SK-MEL-5 (cell line): ENCODE measurements at places on chromosomes 2 and 18.

DNA sequence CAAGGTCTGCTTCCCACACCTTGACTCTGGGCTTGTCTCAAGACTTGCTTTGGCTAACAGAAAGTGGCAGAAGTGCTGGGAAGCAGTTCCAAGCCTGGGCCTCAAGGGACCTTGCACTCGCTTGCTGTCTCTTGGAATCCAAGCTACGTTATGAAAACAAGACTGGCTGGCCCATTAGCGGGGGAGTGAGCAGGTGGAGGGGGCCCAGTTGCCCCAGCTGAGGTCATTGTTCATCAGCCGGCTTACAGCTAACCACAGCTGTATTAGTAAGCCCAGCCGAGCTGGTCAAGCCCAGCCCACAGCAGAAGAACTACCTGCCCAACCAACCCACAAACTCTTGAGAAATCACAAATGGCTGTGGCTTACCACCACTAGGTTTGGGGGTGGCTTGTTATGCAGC, 63.1 kb downstream of the MARCO start:
- no peak for DNase-seq

- DNase-seq: peak; percentile 23
These were observed 260.9 kb upstream of the ATP5MC3 start for GRCh38 chr2:175442441-175442840.

DNA sequence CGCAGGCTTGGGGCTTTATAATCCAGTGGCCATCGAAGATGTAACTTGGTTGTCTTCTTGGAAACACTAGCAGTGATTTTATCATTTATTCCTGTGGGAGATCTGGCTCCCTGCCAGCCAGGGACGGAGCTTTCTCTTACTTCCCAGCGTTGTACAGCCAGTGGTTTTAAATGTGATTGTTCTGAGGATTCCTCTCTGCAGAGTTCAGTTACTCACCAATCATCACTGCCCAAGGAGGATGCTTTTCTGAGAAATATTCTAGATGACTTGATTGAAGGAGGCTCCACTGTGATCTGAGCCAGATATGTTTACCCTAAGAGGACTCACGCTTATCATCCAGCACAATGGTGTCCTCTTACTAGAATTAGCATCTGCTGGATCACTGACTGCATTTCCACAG, 744.3 kb downstream of the RNF144A start:
- no peak for DNase-seq

DNA sequence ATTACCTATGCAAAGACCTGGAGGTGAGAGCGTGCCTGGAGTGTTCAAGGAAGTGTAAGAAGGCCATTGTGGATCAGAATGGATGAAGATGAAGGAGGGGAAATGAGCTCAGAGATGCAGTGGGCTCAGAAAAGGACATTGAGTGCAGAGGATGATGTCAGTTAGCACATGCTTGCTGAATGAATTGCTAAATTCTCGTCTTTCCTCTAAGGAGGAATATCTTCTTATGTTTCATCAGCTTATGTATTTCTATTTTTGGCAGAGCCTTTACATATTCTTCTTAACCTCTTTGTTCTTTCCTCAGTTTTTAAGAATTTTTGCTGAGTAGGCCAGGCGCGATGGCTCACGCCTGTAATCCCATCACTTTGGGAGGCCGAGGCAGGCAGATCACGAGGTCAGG, 30.9 kb downstream of the FAM171B start:
- DNase-seq: no peak

DNA sequence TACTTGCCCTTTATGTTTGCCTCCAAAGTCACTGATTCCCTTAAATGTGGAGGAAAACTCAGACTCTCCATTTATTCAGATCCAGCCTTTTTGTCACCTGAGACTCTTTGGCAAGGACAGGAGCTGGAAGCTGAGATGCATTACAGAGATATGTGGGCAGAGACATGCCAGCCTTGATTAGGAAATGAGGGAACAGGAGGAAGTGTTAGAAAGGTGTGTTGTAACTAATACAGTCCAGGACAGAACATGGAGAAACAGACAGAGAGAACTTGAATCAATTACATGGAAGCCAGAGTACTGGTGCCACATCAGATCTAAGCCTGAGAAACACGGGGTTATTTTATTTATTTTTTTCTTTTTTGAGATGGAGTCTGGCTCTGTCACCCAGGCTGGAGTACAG, 79.0 kb downstream of the SP100 start:
- DNase-seq: no peak

DNA sequence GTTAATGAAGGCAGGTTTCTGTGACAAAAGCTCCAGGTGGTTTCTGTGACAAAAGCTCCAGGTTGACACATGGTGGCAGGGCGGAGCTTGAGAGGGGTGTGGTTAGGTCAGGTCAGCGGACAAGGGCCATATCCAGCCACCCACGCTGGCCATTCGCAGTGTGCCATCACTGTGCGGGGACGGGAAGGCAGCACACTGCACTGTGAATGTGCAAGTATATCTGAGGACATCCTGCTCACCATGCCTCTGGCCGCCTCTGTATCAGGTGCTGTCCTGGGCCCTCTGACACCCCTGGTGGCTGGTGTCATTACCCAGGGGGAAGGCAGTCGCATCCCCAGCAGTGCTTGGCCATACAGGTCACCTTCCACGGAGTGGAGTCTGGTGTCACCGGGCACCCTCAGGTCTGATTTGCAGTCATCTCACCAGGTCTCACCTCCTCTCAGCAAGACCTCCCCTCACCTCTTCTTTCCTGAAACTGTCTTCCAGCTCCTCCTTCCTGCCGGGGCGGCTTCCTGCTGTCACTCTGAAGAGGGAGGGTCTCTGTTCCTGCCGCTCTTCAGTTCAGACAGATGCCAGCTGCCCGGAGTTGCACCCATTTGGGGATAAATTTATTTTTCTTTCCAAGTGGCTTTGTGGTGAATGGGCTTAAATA, 34.9 kb downstream of the CTIF start:
- DNase-seq: no peak

DNA sequence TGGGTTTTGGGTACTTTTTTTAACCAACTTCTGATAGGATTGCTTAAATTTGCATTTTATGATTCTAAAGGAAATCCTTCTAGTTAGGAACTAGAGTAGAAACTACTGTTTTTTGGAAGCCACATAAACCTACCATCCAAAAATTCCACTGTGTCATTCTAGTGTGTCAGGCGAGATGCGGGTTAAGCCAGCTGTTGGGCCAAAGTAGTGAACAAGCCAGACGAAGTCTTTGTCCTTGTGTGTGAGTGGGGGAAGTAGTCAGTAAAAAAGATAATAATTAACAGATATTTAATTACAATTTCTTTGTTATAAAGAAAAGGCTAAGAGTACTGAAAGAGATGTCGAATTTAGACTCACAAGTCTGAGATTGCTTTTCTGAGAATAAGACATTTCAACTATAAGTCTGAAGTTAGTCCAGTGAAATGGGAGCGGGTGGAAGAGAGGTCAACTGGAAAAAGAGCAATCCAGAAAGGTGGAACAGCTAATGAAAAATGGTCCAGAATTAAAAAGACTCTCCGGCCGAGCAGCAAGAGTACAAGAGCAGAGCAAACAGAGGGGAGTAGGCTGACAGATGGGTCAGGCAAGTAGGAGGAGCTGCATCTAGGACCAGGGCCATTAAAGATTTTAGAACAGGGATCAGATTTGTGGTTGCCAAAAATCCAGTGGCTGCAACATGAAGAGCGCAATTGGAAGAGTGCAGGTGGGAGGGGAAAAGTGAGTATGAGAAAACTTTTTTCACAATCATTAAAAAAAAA, 1.5 kb downstream of the EPB41L5 start:
- no peak for DNase-seq

DNA sequence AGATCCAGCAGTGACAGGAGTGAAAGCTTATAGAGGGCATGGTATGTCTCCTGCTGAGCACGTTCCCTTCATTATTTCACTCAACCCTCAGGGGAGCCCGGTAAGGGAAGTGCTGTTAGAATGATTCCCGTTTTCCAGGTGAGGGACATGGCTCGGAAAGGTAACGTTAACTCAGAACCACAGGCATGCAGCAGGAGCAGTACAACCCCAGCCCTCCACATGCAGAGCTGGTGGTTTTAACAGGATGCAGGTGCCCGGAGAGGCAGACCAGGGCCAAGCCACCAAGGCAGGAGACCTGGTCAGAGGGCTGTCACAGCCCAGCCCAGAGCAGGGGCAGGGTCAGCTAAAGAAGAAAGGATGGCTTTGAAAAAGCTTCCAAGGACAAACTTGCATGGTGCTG, 268.5 kb downstream of the SH3BP4 start:
- no peak for DNase-seq

DNA sequence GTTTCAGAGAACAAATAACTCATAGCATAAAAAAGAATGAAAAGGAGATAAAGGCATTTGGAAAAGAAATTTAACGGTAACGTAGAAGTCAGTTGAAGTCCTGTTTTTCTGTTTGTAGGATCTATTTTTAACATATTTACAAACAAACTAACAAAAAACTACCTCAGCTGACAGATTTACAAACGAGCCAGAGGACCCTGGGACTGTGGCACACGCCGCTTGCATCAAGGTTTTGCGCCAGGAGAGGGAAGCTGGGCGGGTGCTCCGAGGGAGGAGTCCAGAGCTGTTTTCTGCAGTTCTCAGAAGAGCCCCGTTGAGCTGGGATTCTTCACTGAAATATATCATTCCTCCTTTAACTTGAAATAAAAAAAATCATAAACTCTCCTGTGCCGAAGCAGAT, 13.6 kb upstream of the TMEM18 start:
- no peak for DNase-seq

DNA sequence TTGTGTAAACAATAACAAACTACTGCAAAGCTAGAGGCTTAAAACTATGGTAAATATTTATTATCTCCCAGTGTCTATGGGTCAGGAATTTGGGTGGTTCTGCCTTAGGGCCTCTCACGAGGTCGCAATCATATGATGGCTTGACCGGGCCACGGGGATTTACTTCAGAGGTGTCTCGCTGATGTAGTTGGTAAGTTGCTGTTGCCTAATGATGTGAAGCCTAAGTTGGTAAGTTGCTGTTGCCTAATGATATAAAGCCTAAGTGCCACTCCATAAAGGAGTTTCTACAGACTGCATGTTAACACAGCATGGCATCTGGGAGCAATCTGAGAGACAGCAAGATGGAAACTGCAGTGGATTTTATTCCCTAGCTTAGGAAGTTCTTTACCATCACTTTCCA, 35.8 kb downstream of the FMNL2 start:
- DNase-seq: no peak

GRCh38 chr2:115574667-115575066, 1132.2 kb downstream of the DPP10 start:
- no peak for DNase-seq

DNA sequence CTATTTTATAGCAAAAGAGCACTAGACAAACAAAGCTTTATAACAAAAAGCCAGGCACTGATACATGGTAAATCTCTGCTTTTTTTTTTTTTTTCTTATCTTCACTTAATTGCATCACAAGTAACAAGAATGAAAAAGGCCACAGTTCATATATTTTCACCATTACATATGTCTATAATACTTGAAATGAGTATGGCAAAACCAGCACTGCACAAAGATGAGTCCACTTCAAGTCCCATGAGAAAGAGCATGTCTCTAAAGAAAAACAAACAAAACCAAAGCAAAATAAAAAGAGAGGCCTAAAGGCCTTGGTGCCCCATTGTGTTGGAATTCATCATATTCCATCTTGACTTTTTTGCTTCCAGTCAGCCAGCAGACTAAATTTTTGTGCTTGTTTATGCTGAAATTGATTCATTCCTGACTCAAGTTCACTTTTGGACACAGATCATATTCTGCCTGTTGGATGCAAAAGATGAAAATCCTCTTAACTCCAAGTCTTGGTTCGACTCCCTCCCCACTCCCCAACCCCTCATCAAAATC, 264.9 kb upstream of the CCDC68 start:
- no peak for DNase-seq

- no peak for DNase-seq
These were observed 135.0 kb downstream of the INHBB start for GRCh38 chr2:120480903-120481445.

DNA sequence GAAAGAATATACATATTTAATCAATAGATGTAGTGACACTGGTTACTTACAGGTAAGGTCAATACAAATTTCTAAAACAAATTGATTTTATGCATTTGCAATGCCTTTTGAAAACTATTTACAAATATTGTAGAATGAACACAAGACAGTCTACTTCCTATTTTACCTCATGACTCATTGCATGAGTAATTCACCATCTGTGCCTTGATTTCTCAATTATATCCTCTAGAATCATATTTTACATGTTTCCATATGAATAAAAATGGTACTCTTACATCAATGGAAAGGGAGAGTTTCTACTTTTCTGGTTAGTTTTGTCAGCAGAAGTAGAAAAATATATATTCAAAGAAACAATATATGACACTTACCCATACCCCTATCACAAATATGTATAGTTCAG, 203.8 kb upstream of the CDH7 start:
- DNase-seq: no peak

DNA sequence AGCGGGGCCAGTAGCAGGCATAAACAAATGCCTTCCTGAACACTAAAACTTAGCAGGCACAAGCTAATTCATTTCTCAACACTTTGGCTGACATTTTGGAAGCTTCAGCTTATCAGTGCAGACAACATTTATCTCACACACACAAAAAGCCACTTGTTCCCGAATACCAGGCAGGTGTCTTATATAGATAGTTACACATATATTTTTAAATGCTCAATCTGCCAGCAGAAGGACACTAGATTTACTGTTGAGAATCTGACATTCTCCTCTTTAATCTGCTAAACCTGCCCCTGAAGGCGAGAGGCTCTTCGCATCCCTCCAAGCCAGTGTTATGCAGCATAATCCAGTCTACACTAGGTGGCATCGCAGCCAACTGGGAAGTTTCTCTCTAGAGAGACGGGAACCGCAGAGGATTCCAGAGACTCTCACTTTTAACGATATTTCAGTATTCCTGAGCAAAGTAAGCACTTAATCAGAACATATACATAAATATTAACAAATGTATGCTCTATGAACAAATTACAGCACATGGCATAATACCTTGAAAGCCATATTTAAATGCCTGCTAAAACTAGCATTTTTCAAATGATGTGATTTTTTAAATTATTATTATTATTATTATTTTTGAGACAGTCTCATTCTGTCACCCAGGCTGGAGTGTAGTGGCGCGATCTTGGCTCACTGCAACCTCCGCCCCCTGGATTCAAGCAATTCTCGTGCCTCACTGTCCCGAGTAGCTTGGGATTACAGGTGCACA, 90.2 kb upstream of the SCG2 start:
- peak; percentile 83 for DNase-seq

DNA sequence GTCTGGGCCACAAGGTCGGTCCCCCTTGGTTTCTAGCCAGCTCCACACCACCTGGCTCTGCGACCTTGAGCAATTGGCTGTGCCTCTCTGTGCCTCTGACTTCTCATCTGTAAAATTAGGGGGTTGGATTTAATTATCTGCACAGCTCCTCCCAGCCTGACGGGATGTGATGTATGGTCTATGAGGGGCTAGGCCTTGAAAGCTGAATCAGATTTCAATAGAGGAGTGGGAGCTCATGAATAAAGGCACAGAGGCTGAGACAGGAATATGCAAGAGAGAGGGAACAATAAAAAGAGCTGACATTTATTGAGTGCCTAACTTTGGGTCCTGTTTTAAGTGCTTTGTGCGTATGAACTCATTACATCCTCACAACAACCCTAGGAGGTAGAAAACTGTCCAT, 104.7 kb downstream of the ALK start:
- DNase-seq: no peak

GRCh38 chr2:173272849-173273248, 81.8 kb upstream of the CDCA7 start:
- DNase-seq: peak; percentile 36
